CD4-positive, CD25-positive, alpha-beta regulatory T cell (primary cell): ENCODE measurements at places on chromosomes 5 and 9.

GRCh38 chr9:95993337-95993736 lies 117.8 kb downstream of the ERCC6L2 start:
- DNase-seq, result no peak

GRCh38 chr5:138790684-138791083 lies 37.5 kb downstream of the CTNNA1 start:
- DNase-seq, result no peak

GRCh38 chr9:129525656-129526196 lies 95.2 kb downstream of the C9orf50 start:
- DNase-seq, result no peak

GRCh38 chr5:143524338-143524945 lies 121.0 kb upstream of the NR3C1 start:
- no peak for DNase-seq

DNA sequence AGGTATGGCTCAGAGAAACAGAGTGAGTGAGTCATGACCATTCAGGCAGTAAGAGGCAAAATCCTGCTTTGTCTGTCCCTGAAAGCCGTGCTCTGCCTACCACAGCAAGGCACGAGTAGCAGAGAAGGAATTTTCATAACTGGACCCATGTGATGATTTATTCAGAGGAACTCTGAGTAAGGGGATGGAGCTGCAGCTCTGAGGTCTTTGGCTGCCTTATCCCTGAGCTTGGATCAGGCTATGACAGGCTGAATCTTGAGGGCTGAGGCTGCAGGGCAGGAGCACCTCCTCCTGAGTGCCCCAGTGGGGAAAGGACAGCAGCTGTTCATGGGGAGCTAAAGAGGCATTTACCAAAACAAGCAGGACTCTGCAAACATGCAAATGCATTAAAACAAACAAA lies 183.4 kb downstream of the PAPPA start:
- no peak for DNase-seq

DNA sequence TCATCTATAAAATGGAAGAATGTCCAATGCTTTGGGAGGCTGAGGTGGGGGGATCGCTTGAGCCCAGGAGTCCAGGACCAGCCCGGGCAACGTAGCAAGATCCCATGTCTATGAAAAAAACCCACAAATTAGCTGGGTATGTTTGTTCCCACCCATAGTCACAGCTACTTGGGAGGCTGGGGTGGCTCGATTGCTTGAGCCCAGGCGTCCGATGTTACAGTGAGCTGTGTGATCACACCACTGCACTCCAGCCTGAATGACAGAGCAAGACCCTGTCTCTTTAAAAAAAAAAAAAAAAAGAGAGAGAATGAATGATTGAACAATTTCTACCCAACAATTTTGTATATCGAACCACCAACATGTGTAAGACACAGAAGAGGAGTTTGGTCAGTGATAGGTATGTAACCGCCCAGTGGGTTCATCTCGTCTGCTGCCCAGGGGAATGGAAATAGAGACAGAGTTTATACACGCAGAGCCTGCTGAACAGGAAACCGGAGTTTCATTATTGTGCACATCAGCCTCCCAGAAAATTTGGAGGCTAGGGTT lies 26.2 kb upstream of the ERGIC1 start:
- no peak for DNase-seq

DNA sequence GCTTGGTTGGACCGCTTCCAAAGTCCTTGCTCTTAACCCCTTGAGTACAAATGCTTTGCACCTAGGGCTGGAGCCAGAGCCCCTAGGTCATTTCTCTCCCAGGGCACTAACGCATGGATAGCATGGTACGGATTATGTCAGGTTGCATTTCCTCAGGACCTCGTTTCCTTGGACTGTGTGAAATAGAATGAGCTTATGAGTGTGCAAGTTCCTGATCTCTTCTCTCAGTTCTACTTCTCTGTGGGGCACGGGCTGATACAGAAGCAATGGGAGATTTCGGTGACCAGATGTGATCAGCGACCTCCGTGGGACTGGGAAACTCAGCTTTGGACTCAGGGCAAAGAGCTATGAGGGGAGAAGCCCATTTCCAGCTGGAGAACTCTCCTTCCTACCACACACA lies 14.2 kb downstream of the SPARC start:
- DNase-seq, result no peak

DNA sequence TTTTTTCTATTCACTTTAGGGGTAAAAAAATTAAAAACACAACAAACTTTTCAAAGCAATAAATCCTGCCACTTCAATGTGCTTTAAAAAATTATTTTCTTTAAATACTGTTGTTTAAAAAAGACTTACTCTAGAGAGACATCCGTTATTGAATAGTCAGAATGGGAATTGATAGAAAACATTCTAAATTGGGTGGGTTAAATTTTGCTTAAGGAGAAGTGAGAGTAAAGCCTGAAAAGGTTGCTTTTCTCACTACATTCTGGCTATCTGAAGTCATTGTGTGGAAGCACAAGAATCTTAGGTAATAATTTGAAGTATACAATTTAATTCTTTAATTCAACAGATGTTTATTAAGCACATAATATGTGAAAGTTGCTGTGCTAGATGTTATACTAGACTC lies 509.3 kb downstream of the NR2F1-AS1 start:
- DNase-seq, result no peak

GRCh38 chr9:27333241-27334052 lies 36.5 kb upstream of the EQTN start:
- peak; percentile 72 for DNase-seq

- DNase-seq, result no peak
Observed at GRCh38 chr5:34827588-34828506, 11.1 kb upstream of the TTC23L start.

GRCh38 chr5:16528382-16529110 lies 62.9 kb upstream of the ZNF622 start:
- no peak for DNase-seq

DNA sequence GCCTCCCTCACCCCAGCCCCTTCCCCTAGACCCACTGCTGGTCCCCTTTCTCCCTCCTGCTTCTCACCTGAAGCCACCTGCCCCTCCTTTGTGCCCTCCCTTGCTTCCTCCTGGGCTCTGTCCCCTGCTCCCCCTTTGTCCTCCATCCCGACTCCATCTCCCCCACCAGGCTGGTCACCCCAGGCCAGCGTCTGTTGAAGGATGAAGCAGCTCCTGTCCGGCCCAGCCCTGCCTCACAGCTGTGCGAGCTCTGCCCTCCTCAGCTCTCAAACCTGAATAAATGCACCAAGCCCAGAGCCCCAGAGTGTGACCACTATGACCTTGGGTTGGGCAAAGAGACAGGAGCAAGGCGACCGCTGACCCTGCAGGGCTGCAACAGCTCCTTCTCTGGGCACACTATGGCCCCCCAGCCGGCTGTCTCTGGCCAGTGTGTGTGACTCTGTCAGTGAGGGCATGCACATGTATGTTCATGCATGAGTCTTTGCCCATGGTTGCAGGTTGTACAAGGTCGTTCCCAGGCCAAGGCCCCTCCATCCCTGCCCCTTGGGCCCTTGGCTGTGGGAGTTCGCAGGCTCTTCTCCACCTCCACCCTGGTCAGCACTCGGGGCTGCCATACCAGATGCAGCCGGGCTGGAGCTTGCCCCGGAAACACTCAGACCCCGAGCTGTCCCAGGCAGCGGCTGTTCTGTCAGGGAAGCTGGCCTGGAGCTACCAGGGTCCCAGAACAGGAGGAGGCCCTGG lies 3.3 kb downstream of the LCN12 start:
- no peak for DNase-seq

DNA sequence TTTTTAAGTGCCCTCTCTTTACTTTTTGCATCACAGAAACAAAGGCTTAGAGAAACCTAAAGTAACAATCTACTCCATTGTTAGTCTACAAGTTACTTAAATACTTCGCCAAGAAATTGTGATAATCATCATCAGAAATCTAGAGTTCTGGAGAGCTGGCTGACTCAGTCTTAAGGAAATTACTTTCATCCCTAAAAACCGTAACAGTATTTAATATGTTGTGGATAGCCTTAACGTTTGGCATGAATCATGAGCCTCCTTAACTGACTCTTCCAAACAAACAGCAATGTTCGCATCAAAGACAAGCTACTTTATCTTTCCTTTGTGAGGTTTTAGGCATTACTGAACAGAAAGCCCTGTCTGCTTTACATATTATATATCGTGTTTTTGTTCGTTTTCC lies 128.7 kb downstream of the NIPBL start:
- no peak for DNase-seq

- no peak for DNase-seq
Observed at GRCh38 chr5:132358775-132359174, 10.7 kb upstream of the SLC22A5 start.

DNA sequence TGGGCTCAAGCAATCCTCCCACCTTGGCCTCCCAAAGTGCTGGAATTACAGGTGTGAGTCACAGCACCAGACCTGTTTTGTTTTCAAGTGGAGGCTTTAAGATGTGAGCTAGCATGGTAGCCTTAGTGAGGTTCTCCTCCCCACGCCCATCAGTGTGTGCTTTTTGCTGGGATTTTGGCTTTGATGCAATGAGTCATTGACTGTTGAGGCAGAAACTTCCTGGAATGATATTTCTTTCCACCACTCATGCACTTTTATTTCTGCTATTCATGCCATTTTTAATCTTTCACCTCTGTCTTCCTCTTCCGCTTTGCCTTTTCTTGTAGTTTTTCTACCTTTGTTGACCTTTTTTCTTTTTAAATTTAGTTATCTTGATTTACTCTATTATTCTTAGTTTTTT lies 4.2 kb upstream of the NFIL3 start:
- no peak for DNase-seq

GRCh38 chr5:156883316-156883875 lies 33.3 kb downstream of the PPP1R2B start:
- no peak for DNase-seq

DNA sequence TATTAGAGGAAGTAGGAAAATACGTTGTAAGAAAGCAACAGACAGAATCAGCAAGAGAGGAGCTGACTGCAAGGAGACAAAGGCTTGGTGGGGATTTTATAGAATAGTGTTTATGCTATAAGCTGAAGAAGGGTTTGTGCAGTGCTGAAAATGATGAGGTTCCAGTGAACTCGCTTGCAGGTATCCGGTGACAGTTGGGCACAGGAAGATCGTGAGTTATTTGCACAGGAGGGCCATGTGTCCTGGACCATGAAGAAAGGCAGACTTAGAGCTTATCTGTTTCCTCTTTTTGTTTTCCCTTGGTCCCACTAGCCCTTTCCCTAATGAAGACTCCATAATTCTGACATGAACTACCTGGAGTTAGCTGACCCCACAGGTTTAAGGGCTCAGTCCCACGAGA lies 61.4 kb downstream of the NXNL2 start:
- DNase-seq, result no peak

DNA sequence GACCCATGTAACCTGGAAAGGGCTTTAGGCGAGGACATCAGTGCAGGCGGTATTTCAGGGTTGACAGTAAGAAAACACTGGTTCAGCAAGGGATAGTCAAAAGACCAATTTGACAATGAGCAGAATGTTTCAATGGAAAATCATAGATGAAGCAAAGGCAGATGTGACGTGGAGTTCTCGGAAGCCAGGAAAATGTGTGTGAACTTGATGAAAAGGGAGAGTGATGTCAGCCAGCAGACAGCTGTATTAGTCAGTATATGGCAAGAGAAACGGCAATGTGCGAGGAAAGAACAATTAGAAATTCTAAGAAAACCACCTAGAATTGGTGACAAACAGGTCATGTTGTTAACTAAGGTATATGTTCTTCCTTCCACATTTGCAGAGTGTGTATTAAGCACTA lies 503.9 kb upstream of the DAB2 start:
- no peak for DNase-seq

- DNase-seq, result no peak
Observed at GRCh38 chr9:110710420-110710819, 41.8 kb downstream of the MUSK start.

DNA sequence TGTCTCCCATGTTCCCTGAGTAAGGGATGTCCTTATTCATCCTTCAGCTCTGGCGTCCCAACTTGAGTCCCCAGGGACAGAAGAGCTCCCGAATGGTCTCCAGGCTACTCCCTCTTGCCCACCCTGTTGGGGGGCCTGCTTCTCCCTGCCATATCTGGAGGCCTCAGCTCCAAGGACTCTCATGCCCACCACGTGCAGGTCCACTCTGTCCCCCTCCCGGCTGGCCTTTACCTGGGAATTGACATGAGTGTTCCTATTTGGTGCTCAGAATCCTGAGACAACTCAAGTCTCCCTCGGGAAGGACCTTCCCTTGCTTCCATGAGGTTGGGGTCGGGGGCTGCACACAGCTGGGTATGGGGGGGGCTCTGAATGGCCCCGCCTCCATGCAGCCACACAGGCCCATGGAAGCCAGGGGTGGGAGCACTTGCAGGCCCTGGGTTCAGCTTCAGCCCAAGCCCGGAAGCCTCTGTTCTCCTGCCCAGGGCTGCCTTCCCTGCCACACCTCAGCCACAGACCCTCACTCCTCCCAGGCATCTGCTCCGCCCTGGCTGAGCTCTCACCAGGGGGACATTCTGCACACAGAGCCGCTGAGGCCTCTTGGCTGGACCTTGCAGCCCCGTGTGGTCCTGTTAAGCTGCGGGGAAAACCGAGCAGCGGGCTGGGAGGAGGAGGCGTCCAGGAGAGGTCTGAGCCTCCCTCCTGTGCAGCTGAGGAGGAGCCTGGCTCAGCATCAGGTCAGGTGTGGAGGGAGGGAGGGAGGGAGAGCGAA lies 121.9 kb downstream of the PHF2 start:
- DNase-seq, result no peak

- no peak for DNase-seq
Observed at GRCh38 chr9:134553061-134553891, 88.3 kb upstream of the COL5A1 start.

- DNase-seq, result no peak
Observed at GRCh38 chr5:135723491-135723890, 111.0 kb upstream of the SLC25A48 start.

- no peak for DNase-seq
Observed at GRCh38 chr9:89902450-89903140, 297.8 kb downstream of the GADD45G start.

DNA sequence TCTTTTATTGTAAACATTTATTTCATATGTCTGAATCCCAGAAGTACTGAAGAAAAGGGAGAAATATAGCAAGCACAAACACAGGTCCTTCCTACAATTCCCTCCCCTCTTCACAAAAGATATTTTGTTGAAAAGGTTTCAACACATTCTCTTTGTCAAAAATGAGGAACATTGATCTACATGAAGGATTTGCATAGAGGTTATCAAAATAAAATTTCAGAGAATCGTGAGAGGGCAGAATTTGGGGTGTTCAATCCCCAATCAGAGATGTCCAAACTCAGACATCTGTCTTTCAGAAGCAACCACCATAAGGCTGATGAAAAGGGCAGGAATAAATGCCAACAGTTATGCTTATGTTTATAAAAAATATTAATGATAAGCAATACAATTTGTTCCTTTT lies 69.2 kb downstream of the MARCHF3 start:
- DNase-seq, result no peak

- DNase-seq, result no peak
Observed at GRCh38 chr9:30575691-30576090, 1808.8 kb upstream of the ACO1 start.

GRCh38 chr5:59464969-59465368 lies 428.6 kb downstream of the PDE4D start:
- no peak for DNase-seq
